ENCODE measurements at places on chromosomes 1 and 21.

DNA sequence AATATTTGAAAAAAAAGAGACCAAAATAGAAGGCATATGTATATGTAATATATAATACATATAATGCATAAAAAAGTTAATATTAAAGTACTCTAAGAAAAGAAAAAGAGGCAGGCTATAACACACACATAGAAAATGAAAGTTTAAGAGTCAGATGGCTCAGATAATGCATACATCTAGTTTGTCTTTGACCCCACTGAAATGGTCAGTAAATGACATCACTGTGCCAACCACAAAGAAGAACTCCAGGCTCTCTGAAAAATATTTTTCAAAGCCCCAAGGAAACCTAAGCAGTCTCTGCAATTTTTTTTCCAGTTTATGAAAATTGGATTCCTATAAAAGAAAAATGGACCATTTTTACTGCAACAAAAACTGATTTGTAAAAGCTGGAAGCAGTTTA is 55.4 kb upstream of the SCYL3 start:
- no peak for DNase-seq

DNA sequence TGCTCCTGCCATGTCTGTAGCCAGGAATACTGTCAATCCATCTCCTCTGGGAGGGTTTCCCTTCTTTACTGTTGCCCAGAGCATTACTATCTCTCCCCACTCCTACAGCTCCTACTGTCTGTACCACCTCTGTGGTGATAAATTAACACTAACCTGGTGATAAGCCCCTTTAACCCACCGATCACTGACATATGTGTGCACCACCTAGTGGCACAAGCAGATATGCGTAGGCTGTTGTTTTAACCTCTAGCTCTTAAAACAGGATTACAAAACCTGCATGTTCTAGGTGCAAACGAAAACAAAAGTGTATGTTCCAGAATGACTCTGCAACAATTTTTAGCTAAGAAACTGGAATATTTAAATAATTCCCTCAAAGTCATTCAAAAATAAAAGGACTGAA is 93.9 kb upstream of the BEND5 start:
- no peak for DNase-seq

- DNase-seq: no peak
These were observed 13.0 kb downstream of the IFI6 start for GRCh38 chr1:27658951-27659496.

DNA sequence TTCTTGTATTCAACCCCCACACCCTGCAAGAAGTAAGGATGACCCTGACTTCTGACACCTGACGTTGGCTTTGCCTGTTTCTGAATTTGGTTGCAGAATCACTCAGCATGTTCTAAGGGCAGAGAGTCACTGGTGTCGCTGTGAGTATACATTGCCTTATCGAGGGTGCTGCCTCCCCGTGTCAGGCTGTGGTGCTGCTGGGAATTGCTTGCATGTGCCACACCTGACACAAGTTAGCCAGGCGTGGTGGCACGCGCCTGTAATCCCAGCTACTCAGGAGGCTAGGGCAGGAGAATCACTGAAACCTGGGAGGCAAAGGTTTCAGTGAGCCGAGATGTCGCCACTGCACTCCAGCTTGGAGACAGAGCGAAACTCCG is 45.9 kb downstream of the WDR4 start:
- no peak for DNase-seq

- DNase-seq: no peak
These were observed 7.0 kb upstream of the SLC26A9 start for GRCh38 chr1:205950280-205950679.

DNA sequence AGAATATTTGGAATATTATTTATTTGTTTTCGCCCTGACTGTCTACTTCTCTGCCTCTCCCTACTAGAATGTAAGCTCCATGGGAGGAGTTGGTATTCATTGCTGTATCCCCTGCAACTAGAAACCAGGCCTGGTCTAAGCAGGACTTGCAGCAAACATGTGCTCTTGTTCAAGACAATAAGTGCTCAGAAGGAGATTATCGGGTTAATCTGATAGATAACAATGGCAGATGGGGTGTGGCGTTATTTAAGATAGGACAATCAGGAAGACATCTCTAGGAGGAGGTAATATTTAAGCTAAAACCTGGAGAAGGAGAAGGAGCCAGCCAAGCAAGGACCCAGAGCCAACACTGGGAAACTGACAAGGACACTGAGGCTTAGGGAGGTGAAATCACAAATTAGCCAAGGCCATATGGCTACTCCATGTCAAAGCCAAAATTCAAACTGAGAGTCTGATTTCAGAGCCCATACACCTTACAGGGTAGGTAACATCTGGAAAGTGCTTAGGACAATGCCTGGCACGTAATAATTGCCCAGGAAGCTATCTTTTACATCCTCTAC is 41.5 kb downstream of the STYXL2 start:
- DNase-seq: no peak

GRCh38 chr1:161486806-161487741 is 18.2 kb upstream of the FCGR2A start:
- peak; percentile 67 for DNase-seq

- peak; percentile 15 for DNase-seq
These were observed 91.6 kb downstream of the GALNT2 start for GRCh38 chr1:230158415-230159291.

GRCh38 chr1:37473431-37474045 is 842 bp upstream of the ZC3H12A start:
- no peak for DNase-seq

- no peak for DNase-seq
These were observed 13.6 kb downstream of the KRTAP10-1 start for GRCh38 chr21:44526096-44526997.

- no peak for DNase-seq
These were observed 39.6 kb downstream of the DDR2 start for GRCh38 chr1:162671664-162672410.

- DNase-seq: no peak
These were observed 238.5 kb downstream of the LTN1 start for GRCh38 chr21:28754127-28754611.

- DNase-seq: peak; percentile 51
These were observed 504.7 kb upstream of the PBX1 start for GRCh38 chr1:164054331-164054730.

DNA sequence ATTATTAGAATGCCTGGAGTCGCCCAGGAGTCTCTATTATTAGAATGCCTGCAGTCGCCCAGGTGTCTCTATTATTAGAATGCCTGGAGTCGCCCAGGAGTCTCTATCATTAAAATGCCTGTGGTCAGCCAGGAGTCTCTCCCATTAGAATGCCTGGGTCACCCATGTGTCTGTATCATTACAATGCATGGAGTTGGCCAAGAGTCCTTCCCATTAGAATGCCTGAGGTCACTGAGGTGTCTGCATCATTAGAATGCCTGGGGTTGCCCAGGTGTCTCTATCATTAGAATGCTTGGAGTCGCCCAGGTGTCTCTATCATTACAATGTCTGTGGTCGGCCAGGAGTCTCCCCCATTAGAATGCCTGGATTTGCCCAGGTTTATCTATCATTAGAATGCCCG is 66.9 kb downstream of the RNF187 start:
- DNase-seq: no peak

- DNase-seq: peak; percentile 10
These were observed 319 bp downstream of the HES2 start for GRCh38 chr1:6419397-6419803.

GRCh38 chr1:115277276-115277675 is 60.8 kb downstream of the NGF start:
- DNase-seq: no peak

DNA sequence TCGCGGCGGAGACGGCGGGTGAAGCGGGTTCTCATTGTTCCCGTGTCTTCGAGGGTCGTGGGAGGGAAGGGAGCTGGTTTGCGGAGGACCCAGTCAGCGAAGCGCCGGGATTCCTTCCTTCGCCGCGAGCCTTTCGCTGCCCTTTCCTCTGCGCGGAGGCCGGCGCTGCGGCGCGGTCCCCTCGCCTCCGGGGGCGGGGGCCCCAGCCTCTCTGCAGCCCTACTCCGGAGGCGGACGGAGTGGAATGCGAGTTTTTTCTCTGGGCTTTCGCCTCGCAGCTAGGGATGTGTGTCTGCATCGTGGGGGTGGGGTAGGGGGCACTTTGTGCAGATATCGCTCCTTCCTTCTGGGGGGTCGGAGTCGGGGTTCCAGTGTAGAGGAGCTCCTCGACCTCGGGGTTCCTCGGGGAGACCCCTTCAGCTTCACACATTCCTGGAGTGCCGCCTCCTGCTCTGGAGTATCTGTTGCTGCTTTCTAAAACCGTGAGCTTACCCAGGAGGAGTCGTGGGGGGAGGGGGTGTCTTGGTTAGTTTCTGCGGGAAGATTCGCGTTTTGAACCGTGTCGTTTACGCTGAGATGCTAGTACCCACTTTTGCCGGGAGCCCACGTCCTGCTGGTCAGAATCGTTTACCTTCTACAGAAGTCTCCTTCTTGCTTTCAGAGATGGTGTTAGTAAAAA is 595 bp downstream of the RNF2 start:
- peak; percentile 39 for DNase-seq

DNA sequence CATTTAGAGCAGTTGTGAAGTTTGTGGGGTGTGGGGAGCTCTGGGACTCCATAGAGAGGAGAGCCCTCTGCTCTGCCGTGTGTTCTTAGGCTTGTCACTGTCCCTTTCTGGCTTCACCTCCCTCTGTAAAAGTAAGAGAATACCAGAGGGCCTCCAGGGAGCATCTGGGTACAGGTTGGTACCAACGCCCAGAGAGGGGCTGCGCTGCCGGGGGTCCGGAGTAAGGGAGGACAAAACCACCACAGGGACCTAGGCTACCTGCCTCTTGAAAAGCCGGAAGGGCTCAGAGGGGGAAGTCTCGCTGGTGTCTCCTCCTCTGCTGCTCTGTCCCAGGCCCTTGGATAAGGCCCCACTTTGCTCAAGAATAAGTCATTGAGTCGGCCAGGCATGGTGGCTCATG is 3.1 kb upstream of the TINAGL1 start:
- no peak for DNase-seq

DNA sequence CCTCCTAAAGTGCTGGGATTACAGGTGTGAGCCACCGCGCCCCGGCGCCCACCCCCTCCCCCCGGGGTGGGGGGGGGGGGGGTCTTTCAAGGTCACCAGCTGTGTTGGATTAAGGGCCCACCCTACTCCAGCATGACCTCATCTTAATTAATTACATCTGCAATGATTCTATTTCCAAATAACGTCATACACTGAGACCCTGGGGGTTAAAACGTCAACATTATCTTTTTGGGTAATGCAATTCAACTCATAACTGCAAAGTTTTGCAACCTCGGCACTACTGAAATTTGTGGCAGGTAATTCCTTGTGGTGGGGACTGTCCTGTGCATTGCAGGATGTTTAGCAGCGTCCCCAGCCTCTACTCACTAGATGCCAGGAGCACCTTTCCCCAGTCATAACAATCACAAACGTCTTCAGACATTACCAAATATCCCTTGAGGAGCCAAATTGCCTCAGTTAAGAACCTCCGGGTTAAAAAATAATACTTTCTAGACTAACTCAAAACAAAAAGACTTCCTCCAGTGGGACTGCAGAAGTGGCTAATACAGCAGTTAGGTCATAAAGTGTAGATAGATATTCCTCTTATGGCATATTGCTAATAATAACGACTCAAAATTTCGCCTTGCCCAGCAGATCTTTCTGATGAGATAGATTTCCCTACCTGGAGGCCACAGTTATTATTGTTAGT is 233.0 kb upstream of the KAZN start:
- DNase-seq: no peak

DNA sequence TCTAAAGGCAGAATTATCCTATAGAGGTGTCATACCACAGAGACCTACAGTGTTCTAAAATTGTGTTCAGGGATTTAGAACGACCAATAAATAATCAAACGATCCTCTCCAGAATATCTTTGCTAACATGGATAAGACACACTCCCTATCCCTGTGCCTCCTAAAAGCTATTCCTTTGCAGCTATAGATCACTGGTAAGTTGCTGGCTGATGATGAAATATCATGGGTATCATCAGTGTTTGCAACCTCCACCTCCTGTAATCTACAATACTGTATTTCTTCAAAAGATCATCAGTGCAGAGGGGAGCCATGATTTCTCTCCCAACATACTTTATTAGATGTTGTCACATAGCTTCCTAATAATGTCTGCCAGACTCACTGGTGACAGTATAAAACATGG is 201.9 kb downstream of the NTNG1 start:
- no peak for DNase-seq

- no peak for DNase-seq
These were observed 54.3 kb downstream of the NGF start for GRCh38 chr1:115283681-115284146.

DNA sequence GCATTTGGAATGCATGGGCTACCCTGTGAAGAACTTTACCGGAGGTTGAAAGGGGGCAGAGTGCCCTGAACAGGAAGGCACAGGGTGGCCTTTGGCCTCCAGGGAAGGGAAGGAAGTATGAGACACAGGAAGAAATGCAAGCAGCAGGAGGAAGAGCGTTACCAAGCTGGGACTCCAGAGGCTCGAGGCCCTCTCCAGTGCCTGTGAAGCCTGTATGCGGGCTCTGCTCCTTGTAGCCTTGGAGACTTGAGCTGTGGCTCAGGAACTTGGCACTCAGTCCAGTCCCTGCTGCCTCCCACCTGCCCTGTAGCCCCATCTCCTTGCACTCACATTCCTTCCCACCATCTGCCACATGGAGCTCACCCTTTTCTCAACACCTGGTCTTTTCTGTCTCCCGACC is 33.5 kb upstream of the RNF19B start:
- DNase-seq: no peak

GRCh38 chr1:163774978-163775620 is 453.3 kb downstream of the NUF2 start:
- DNase-seq: no peak

DNA sequence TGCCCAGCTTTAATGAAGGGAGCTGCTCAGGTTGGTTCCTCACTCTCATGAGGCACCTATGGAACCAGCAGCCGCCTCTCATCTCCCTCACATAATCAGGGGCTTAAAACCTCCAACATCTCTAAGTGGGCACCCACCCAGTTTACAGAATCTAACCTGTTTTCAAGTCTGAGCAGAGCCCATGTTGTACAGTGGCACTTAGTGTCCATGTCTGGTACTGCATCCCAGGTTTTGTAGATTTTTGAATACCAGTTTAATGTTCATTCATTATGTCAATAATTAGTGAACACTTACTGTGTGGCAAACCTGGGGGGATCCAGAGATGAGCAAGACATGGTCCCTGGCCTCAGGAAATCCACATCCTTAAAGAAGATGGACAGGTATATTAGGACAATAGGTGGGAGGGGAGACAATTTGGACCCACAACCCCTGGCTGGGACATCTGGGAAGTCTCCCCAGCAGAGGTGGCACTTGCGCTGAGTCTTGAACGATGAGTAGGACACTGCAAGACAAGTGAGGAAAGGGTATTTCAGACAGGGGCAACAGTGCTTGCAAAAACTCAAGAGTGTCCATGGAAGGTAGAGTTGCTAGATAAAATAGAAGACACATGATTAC is 83.3 kb downstream of the LACTBL1 start:
- peak; percentile 8 for DNase-seq

- no peak for DNase-seq
These were observed 98.3 kb upstream of the FMN2 start for GRCh38 chr1:239993366-239993765.

GRCh38 chr21:35507181-35507759 is 458.2 kb upstream of the RUNX1 start:
- no peak for DNase-seq
